SHP77 (cell line): ENCODE measurements at places on chromosomes 5 and 9.

DNA sequence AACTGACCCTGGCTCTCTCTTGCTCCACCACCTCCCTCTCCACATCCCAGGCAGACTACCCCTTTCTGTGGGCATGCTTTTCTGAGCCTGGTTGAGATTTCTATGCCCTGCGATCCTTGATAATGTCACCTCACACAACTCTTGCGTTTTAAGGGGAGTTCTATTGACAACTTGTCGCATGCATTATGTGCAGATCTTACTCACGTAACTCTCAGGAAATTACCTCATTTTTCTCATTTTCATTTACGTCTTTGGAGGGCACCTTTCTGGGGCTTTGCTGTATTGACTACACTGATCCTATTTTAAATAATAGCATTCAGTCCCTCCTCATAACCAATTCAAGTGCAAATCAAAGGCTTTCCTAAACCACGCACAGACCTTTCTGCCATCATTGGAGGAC is 140.4 kb upstream of the WWC1 start:
- no peak for DNase-seq

DNA sequence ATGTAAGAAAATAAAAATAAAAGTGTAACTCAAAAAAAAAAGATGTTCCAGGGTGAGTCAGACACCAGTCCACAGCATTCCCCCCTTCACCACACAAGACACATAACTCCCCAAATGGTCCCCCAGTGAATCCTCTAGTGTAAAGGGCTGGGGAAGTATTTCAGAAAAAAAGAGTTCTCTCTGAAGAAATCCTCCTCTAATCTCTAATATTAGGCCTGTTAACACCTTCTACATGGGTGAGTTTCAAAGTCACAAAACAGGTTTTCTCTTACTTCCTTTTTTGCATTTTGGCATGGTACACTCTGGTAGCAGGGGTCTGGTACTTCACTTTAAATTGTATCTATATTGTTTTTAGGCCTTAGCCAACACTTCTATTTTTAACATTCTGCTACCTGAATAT is 28.2 kb downstream of the RNF145 start:
- DNase-seq: no peak

DNA sequence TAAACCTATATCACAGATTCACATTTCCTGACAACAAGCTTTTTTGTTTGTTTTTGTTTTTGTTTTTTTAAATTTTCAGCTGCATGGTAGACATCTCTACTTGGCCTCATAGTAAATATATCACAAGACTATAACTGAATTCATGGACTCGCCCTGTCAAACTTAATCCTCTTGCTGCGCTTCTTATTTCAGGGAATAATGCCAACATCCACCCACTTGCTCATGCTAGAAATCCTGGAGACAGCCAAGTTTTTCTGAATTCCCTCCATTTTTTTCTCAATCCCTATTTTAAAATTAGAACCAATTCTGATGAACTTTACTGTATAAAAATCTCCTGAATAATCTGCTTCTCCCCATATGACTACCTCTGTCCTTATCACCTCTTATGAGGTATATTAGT is 283.6 kb upstream of the RPS23 start:
- DNase-seq: no peak

DNA sequence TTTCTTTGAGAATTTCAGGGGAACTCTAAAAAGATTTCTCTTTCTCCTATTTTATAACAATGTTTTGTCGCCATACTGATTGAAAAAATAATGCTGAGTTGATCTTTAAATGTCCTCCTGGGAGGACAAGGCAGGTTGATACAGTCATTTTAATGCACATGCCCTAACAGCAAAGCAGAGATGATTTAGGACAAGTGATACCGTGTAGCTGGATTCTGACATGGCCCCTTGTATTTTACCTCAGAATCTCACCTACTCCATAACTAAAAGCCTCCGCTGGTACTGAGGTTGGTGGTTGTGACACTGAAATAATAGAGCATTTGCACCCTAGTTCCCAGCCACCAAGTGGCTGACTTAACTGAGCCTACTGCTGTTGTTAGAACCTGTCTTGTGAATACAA is 811 bp upstream of the LRRTM2 start:
- DNase-seq: no peak

DNA sequence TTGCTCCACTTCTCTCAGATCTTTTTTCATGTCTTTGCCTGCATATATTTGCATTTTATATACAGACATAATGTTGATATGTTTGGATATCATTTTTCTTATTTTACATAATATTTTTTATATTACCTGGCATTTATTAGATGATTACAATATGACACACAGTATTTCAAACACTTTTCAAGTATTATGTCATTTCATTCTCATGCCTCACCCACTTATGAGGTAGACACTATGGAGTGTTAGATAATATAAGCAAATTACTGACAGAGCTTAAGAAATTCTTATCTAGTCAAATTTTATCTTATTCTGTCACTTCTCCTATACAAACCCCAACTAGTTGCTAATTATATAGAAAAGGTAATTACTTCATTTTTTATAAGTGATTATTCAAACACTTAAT is 11.1 kb downstream of the LURAP1L start:
- DNase-seq: no peak

DNA sequence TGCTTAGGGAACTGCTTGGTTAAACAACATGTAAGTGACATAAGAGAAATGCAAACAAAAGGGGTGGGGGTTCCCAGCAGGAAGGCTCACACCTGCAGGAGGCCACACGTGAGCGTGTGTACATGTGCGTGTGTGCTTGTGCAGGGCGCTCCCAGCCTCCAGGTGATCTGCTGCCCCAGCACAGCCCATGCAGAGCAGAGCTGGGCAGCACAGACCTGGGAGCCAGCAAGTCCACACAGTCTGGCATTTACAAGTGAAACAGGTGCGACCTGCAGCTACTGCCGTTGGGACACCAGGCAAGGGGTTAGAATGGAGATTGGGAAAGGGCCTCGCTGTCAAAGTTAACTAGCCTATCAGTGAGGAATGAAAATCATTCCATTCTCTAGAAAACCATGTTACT is 41.8 kb downstream of the GRAMD2B start:
- peak; percentile 69 for DNase-seq

GRCh38 chr9:127884976-127885490 is 7.6 kb upstream of the AK1 start:
- no peak for DNase-seq

DNA sequence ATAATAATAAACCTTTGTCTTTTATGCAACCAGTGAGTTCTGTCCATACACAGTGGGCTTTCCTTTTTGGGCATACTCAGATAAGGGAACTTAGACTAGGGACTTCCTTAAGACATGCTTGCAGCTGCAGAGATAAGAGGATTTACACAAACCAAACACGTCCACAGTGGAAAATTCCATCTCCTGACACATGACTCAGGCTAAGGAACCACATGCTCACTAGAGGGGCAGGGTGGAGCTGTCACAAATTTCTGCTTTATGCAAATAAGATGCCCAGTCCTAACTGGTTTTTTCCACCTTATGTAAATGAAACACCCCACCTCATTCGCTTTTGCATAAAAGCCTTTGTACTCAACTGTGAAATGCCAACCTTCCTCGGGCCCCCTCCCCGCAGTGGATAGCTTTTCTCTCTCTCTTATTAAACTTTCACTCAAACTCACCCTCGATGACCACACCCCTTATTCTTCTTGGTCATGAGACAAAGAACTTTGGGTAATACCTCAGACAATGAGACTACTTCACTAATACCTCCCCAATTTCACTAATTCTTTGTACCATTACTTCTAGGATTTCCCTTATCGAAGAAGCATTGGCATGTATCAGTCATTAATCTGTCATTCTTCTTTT is 170.3 kb upstream of the FTMT start:
- no peak for DNase-seq

- peak; percentile 47 for DNase-seq
These were observed at the start of gene SEMA4D for GRCh38 chr9:89497978-89498851. Gene SEMA4D, minus strand, starts transcription at chr9:89498113. Its CDS starts 92,657 bp downstream, at chr9:89405456.

DNA sequence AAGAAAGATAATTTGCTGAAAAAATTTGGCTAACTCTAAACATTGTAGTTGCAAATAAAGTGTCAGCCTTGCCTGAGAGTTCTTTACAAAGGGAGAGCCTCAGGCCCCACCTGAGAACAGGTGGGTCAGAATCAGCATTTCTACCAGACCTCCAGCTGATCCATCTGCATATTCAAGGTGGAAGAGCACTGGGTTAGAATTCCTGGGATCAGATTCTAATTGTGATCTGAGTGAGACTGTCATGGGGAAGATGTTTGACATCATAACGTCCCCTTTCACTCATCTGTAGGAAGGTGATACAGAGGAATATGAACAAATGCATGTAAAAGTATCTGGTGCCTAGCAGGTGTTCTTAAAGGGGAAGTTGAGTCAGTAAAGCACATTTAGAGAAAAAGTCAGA is 54.6 kb downstream of the FBXL7 start:
- DNase-seq: no peak

DNA sequence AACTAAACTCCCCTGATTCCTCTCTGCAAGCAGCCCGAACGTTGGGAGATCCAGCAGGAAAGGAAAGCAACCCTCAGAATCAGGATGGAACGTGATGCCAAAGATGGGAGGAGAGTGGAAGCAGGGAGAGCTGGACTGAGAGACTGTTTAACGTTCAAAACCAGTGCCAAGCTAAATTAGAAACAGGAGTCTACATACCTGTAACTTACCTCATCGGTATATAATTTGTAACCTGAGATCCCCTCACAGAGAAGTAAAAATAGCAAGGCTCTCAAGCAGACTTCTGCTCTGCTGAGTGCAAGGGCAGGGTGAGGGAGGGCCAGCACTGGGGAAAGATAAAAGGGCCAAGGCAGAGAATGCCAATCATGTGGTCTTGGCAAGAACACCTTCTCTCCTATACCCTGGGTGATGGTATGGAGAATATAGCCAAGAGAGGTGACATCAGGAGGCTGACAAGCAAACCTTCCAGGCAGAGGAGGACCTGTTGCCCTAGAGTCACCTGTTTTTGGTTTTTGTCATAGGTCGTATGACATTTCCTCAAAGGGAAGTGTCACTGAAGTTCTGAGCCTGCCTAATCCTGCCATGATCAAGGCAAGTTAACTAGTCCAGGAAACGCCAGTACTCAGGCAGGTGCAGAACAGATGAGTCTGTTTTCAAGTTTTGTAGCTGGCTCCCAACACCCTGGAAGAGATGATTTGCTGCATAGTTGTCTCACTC is 472.0 kb downstream of the NFIB start:
- DNase-seq: no peak

- DNase-seq: no peak
These were observed 91.9 kb downstream of the CAMSAP1 start for GRCh38 chr9:135815413-135815812.

GRCh38 chr5:28281351-28281750 is 1243.0 kb upstream of the CDH9 start:
- DNase-seq: no peak

- DNase-seq: no peak
These were observed 230.6 kb downstream of the EBF1 start for GRCh38 chr5:158869092-158869491.

- no peak for DNase-seq
These were observed 81.4 kb downstream of the TTC39B start for GRCh38 chr9:15225564-15226126.

GRCh38 chr5:57478826-57479225 is 3.8 kb downstream of the ACTBL2 start:
- DNase-seq: no peak

DNA sequence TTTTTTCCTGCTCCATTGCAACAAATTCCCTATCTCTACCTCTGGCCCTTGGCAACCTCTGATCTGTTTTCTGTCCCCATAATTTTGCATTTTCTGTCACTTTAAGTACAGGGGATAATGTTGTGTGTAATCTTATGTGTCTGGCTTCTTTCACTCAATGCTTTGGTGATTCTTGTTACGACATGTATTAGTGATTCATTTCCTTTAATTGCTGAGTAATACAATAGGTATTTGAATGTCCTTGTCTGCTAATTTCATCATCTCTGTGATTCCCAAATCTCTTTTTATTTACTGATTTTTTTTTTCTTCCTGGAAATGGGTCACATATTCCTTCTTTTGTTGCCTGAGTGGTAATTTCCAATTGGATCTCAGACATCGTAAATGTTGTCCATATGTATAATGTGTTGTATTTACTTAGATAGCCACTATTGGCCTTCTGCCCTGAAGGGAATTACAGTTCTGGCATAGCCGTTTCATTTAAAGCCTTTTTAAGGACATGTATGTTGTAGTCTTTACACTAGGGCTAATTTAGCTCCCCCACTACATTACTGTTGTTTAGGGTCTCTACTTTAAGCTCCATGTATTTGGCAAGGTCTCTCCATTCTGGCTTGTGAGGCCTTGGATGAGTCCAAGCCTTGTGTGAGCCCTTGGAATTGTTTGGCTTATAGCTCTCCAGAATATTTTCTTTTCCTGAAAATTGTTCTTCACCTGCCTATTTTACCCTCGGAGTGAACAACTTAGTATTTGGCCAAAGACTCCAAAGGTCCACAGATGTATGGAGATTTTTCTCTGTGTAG is 683.8 kb downstream of the LRRC70 start:
- DNase-seq: no peak

- no peak for DNase-seq
These were observed 27.5 kb upstream of the TNPO1 start for GRCh38 chr5:72788866-72789505.

GRCh38 chr5:123950701-123951581 is 439.0 kb downstream of the CSNK1G3 start:
- no peak for DNase-seq

DNA sequence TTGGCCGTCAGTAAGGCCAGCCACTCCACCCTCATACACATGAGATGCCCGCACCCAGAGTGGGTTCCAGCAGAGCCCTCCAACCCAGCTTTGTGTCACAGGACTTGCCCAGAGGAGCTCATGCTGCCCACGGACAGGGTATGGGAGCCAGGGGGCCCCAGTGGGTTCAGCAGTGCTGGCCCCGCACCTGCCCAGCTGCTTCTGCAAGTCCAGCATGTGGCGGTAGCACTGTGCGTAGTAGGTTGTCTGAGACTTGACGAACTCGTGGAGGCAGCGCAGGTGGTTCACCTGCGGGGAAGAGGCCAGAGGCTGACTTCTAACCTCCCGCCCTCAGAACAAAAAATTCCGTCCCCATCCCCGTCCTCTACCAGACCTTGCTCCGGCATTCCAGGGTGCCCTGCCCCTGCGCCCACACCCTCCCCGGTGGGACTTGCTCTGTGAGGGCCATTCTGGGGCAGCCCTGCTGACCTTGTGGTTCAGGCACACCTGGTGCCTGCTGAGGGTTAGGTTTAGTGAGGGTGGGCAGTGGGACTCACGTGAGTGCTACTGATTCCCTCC is 18.5 kb downstream of the SH3GLB2 start:
- DNase-seq: no peak

DNA sequence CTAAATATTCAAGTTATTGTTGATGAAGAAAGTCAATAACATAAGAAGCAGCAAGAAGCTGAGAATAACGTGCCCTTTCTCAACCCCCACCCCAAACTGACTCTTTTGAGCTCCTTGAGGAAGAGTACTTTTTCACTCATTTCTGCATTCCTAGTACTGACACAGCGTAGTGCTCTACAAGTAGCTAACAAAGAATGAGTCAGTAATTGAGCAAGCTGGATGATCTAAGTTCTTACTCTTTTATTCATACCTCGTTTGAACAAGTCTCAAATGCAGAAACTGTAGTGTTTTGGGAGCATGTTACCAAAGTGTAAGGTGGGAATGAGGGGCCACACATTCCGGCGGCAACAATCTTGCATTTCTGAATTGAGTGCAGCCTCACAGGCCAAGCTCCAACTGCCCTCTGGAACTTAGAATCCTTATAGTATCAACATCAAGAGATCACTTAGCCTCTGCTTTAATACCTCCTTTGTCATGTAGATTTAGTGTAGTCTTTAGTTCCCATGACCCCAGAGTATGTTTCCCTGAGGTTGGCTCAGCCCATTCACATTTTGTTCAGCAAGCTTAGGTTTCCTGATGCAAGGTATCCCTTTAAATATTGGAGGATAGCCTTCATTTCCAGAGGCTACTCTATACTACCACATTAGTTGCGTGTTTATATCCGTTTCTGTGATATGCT is 152.0 kb downstream of the PRR16 start:
- DNase-seq: no peak
